Brain pericyte (primary cell): ENCODE measurements at places on chromosomes 1 and 21.

GRCh38 chr1:2271841-2272655 lies 43.9 kb downstream of the SKI start:
- no peak for DNase-seq

GRCh38 chr21:31216206-31216605 lies 127.9 kb downstream of the TIAM1 start:
- no peak for DNase-seq

- DNase-seq, result no peak
Observed at GRCh38 chr1:21005466-21006239, 171.0 kb downstream of the EIF4G3 start.

DNA sequence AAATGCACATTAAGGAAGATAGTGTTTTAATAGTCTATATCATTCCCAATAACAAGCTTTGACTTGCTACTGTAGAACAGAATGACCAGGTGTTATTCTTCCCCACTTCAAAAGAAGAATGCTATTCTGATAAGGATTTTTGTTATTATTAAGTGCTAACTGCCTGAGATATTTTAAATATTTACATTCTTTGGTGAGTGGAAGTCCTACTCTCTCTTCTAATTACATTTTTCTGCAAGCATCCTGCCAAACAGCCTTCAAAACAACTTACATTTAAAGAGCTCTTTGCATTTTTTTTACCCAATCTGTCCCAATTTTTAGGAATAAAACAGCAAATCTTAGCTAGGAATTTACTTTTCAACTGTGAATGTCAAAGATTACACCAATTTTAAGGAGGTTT lies 23.5 kb upstream of the SYDE2 start:
- DNase-seq, result no peak

DNA sequence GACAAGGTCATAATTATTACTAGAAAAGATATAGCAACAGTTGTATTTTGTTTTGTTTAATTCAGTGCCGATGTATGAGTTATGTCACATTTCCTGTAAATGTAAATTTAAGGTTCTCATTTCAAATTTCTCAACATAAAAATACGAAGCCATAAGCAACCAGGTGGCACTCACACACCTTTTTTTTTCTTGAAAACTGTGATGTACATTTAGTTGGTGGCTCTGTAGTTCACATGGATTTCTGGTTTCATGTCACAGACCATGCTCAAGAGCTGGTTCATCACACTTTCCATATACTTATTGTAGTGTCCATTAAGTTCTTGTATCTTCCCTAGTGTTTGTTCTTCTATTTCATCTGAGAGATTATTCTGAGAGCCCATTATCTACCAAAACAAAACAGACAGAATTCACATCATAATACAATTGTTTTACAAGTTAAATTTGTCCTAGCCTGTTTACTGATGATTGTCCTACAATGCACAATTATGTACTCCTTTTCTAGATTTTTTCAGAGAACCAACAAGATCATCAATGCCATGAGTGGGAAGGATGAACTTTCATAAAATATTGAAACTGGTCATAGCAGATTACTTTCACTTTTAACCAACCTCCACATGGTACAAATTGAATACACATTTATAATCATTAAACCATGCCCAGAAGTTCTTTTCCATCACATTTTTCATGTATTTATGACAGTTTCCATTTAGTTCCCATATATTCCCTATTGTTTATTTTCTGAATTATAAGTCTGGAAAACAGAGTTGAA lies 17.1 kb downstream of the ATP6V1G3 start:
- DNase-seq, result no peak

DNA sequence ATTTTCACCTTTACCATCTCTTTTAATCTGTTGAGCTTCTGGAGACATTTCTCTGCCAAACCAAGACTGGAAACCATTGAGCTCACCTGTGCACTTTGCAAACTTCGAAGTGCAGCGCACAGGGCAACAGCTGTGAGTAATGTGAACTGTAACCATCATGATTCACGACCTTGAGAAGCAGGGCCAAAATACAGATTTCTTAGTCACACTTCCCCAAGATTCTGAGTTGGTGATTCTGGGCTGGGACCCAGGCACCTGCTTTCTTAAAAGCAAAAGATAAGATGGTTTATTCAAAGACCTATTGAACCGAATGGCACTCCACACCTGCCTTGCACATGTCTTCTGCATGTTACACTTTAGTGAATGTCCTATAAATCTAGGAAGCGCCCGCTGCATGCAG lies 10.2 kb downstream of the AGTRAP start:
- DNase-seq, result no peak

GRCh38 chr1:160117709-160118183 lies 2.2 kb downstream of the ATP1A2 start:
- no peak for DNase-seq

DNA sequence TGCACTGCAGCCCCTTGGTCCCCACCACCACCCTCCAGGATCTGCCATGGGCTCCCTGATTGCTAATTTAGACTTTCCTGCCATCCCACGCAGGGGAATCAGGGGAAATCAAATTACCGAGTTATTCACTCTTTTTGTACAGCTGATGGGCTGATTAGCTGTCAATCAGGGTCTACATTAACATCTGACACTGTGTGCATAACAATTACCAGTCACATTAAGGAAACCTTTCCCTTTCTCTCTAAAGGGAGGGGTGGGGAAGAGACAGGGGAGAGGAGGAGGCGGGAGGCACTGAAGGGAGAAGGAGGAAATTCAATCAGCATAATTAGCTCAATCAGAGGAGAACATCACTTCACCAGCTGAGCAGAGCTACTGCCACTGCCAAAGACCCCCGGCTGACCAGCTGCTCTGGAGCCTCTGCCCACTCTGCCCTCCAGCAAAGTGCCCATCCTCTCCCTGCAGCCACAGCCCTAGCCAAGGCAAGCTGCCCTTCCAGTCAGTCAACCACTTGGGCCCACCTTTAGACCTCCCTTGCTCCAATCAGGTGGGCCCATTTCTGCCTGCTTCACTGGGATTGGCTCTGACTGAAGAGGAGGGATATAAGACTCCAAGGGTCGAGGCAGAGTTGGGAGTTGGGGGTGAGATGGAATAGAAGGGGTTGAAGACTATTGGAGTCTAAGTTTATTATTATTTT lies 199.3 kb upstream of the ZC3H12A start:
- no peak for DNase-seq

GRCh38 chr1:61000327-61000726 lies 82.0 kb upstream of the NFIA start:
- no peak for DNase-seq

GRCh38 chr1:214078950-214079349 lies 91.2 kb downstream of the PROX1 start:
- no peak for DNase-seq

DNA sequence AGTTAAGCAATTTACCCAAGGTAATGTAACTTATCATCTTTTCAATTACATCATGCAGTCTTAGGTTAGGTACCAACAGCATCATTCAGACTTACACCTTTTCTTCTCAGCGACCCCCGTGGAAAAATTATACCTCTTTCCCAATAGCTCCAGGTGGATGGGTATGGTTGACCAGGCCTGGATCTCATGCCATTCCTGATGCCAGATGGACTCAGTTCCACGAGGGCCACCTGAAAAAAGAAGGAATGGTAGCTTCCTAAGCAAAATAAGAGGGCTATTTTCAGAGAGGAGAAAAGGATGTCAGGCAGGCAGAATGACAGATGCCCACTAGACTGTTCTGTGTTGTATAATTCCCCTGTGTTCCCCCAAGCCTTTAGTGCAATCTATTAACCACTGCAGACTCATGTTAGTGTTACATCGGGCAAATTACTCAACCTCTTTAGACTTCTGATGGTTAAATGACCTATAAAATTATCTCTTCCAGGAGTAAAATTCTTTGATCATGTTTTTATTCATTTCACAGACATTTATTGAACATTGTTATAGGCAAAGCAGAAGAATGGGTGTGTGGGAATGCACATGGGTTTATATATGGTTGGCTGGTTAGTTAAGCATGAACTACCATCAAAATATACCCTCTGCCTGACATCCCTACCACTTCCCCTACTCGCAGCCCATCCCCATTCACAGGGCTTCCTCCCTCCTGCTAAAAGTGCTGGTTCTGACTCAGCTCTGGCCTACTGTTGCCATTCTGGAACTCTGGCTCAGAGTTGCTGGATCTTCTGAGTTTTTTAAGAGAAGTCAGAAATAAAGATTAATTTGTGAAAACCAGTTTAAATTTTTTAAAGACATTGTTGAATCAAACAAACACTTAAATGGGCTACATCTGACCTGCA lies 10.6 kb upstream of the MYSM1 start:
- DNase-seq, result no peak

- no peak for DNase-seq
Observed at GRCh38 chr1:25126562-25126961, 105.7 kb downstream of the SYF2 start.

DNA sequence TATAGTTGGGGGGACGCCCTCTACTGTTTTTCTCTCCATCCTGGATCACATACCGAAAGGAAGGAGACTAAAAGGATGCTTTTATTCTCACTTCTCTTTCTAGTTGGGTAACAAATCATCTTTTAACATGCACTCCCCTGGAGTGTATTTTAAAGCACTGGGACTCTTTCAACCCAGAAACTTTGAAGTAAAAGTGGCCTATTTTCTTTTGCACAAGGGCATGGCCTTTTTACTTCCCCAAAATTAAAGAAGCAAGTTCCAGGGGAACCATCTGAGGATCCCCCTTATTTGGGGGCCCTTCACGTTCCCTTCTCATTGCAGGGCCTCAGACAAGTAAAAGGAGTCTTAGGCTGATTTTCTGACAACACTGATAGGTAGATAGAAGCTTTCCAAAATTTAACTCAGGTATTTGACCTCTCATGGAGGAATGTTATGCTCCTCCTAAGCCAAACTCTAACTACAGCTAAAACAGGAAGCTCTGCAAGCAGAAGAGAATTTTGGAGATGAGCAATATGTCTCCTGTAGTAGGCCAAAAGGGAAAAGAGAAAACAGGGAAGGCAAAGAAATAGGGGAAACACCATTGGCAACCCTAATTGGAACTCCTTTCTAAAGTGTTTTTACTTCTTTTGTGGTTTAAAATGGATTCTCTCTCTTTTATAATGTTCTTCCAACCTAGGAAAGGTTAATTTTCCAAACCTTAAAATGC lies 8.9 kb upstream of the CD46 start:
- no peak for DNase-seq
